ENCODE measurements at places on chromosomes 11 and 22.

GRCh38 chr11:78027759-78028158 lies 4.7 kb upstream of the KCTD14 start:
- no peak for DNase-seq

- no peak for DNase-seq
Measured at GRCh38 chr11:9315078-9315688, 790 bp upstream of the TMEM41B start.

GRCh38 chr22:25621986-25622385 lies 57.5 kb downstream of the GRK3 start:
- DNase-seq, result no peak

DNA sequence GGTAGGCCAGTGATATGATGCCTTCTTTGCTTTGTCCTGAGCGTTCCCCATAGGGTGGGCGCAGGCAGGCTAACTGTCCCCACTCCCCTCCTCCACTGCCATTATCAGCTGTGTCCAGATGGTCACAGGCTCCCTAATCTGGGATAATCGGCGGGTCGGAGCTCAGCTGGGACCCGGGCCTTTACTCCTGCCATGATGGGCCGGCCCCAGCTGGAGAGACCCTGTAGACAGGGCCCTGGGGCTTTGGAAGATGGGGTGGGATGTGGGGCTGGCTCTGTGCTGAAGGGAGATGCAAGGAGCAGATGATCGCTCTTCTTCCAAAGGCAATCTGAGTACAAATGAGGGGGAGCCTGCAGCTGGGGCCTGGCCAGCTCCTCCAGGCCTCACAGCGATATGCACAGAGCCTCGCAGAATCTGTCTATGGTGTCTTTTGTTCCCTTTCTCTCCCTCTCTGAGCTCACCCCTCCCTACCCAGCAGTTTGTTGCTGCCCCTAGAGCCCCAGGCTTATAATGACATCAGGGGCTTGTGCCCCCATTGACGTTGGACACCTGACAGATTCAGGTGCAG lies 11.9 kb downstream of the KLHL35 start:
- peak; percentile 49 for DNase-seq

GRCh38 chr11:126547161-126547560 lies 191.7 kb downstream of the ST3GAL4 start:
- DNase-seq, result no peak

DNA sequence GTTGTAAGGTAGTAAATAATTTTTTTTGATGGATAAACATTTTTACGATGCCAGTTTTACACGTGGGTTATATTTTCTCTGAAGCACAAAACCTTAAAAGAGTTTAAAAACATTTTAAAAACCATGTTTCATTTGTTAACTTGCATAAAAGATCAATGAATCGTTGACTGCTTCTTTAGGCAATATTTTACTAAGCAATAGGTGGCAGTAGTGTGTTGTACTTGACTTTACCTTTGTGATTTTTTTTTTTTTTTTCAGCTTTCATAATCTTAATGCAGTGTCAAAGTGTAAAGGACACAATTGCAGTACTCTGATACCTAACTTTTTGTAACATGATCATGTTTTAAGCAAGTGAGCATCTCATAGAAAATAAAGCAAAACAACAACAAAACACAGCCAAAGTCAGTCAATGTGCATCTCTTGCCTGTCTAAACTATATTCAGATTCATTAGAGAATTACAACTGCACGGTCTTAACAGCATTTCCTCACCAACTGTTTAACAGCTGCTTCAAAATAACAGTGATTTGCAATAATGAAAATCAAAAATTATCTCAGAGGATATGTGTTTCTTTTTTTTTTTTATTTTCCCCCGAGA lies 27.7 kb downstream of the DNAJC24 start:
- DNase-seq, result no peak

DNA sequence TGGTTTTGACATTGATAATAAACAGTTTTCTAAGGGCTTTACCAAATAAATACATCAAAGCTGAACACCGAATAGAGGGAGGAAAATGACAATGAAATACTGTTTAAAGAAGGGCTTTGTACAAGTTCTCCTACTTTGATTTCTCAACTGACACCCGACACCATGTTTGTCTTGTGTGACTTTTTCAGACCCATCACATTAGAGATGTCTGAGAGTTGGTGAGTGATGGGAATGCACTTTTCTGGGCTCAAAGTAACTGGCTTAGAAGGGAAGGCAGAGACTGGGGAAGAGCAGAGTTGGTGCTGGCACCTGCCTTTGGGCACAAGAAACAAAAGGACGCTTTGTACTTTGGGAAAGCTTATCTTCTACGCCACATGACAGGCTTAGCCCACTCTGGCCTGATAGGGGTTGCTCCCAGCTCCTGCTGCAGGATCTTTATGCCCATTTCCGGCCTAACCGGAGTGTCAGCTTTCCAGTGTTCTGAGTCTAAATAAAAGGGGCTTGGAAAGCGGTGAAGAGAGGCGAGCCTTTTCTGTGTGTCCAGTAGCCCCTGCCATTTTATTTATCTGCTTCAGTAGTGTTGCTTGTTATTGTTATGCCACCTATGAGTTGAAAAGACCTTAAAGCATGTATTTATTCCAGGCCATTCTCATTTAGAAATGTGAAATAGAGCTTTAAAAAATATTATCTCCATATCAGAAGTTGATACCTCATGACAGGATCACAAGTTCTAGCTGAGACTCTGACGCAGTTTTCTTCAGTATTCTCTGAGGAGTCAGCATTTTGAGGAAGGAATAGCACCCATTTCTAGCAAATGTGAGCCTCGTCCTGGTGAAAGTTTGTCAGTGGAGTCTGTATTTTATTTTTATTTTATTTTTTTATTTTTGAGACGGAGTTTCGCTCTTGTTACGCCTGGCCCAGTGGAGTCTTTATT lies 24.2 kb downstream of the KREMEN1 start:
- DNase-seq, result no peak

- DNase-seq, result no peak
Measured at GRCh38 chr11:57662893-57663292, 5.0 kb upstream of the ZDHHC5 start.

DNA sequence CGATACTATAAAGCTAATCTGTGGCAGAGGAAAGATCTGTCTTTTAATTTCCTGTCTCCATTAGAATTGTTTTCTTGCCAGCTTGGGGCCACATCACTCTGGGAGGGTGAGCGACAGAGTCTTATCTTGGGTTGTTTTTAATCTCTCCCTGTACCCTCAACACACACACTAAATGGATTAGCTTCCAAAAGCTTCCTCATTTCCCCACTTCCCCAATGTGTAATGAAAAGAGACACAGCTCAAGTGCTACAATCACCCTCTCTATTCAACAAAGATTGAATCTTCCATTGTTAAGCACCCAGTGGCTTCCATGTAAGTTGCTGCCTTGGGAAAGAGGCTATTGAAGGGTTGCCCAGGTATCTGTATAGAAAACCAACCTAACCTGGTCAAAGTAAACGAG lies 6.1 kb upstream of the ASCL3 start:
- DNase-seq, result no peak

DNA sequence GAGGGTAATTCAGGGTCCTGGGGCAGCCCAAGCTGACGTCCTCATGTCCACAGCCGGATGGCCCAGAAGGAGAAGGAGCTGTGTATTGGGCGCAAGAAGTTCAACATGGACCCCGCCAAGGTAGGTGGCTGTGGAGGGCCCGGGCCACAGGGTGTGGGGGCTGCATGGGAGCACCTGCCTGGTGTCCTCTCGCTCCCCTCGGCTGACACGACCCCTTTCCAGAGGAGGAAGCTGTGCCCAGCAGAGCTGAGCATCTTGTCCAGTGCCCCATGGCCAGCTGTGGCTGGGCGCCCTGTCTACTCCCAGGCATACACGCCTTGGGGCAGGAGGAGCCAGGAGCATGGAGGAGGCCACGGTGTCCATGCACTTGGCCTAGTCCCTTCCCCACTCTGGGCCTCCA lies 13.6 kb downstream of the CYTH4 start:
- no peak for DNase-seq

- DNase-seq, result no peak
Measured at GRCh38 chr11:47928426-47928825, 51.9 kb upstream of the PTPRJ start.

DNA sequence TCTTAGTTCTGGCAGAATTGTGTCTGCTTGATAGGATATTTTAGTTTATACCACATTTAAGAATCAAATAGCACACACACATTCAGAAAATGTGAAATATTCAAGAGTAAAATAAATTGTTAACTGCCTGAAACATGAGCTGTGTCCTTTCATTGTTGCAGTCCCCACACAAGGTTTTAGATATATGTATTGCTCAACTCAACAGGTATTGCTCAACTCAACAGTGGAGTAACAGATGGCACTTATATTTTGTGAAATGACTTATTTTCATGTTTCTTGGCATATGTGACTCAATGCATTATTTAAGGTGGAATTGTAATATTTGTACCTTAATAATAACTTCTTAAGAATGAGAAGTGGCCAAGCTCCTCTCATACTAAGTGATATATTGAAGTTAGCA lies 760.3 kb downstream of the CNTN5 start:
- DNase-seq, result no peak

DNA sequence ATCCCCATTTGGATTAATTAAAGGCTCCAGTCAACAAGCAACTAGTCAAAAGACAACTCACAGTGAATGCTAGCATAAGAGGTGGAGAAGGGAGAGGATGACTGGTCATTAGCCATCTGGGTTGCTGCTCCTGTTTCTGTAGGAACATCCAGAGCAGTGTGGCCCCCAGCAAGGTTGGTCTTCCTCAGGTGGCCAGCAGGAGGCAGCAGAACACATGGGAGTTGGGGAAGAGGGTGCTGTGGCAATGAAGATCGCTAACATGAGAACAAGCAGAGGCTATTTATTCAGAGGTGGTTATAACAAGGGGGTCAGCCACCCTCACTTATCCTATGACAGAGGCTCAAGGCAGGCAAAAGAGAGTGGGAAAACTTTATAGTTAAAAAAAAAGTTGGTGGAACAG lies 21.3 kb downstream of the IZUMO1R start:
- DNase-seq, result peak; percentile 31

GRCh38 chr11:17352950-17353820 lies 1.6 kb downstream of the NCR3LG1 start:
- DNase-seq, result peak; percentile 44

GRCh38 chr22:41697126-41697775 lies 2.1 kb upstream of the MEI1 start:
- peak; percentile 85 for DNase-seq

GRCh38 chr11:127789927-127790326 lies 789.4 kb upstream of the KIRREL3 start:
- no peak for DNase-seq

GRCh38 chr11:46248289-46249102 lies 29.0 kb upstream of the CREB3L1 start:
- peak; percentile 80 for DNase-seq

GRCh38 chr22:37349043-37349814 lies 66.9 kb downstream of the CYTH4 start:
- DNase-seq, result no peak

- no peak for DNase-seq
Measured at GRCh38 chr11:72236083-72236697, 7.8 kb downstream of the PHOX2A start.

DNA sequence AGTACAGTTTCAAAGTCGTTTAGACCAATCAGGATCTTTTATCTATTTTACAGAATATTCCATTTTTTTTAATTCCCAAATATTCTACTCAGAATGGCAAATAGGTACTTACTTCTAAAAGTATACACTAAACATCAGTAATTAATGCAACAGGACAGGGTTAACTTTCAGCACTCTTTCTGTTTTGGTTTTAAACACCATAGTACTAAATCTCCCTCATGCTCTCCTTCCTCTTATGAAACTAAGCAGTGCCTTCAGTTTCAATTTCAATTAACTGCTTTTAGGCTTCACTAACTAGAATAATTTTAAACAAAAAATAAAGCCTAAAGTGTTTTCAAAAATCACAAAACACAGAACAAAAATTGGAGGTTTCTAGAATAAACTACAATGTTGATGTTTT lies 57.9 kb downstream of the NOX4 start:
- no peak for DNase-seq

DNA sequence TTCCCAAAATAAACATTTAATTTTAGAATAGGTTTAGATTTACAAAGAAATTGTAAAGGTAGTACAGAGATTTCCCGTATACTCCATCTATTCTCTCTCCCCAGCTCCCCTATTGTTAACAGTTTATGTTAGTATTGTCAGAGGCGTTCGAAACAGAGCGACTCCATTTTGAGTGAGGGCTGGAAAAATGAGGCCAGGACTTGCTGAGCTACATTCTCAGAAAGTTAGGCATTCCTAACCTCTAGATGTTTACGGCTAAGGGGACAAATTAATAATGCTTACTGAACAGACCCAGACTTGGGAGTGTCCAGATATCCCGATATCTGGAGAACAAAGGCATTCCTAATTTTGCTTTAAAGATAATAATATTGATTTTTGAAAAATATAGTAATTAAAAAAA lies 12.4 kb upstream of the NUP160 start:
- no peak for DNase-seq

- DNase-seq, result no peak
Measured at GRCh38 chr11:116071241-116071640, 567.0 kb upstream of the CADM1 start.

GRCh38 chr22:50576806-50577696 lies 1.2 kb downstream of the CPT1B start:
- DNase-seq, result no peak

- DNase-seq, result no peak
Measured at GRCh38 chr11:112523477-112523876, 262.8 kb upstream of the PLET1 start.

DNA sequence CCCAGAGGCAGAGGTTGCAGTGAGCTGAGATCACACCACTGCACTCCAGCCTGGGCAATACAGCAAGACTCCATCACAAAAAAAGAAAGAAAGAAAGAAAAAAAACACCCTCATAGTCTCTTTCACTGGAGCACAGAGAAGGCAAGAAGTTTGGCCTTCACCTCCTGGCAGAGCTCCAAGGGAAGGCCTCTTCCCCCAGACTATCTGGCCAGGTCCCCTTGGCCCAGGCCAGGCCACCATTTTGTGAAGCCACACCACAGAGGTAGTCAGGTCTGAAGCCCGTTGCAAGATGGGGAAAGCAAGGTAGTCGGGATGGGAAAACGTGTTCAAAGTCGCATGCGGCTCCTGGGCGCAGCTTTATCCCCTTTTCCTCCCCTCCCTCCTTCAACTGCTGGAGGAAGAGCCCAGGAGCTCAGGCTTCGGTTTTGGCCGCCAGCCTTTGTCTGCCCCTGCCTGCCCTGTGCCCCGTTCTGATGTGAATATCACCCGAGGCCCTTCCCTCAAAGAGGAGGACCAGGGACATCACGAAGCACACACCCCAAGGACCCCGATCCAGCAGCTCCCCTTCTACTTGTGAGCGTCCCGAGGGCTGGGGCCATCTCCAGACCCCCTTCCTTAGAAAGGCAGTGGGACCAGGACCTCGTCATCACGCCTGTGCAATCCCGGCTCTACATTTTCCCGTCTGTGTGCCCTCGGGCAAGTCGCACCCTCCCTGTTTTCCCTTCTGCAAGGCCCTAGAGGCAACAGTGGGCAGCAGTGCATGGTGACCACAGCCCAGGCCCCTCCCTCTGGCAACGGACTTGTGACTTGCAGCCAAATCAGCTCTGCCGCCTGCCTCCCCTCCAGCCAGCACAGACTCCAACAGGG lies 17.7 kb downstream of the CABP7 start:
- DNase-seq, result no peak

- no peak for DNase-seq
Measured at GRCh38 chr22:26656891-26657851, at the start of gene MIAT. MIAT (plus strand) TSS chr22:26657588.

All from 8988T (cell line).